EL (cell line): ENCODE measurements at places on chromosomes 13 and 19.

DNA sequence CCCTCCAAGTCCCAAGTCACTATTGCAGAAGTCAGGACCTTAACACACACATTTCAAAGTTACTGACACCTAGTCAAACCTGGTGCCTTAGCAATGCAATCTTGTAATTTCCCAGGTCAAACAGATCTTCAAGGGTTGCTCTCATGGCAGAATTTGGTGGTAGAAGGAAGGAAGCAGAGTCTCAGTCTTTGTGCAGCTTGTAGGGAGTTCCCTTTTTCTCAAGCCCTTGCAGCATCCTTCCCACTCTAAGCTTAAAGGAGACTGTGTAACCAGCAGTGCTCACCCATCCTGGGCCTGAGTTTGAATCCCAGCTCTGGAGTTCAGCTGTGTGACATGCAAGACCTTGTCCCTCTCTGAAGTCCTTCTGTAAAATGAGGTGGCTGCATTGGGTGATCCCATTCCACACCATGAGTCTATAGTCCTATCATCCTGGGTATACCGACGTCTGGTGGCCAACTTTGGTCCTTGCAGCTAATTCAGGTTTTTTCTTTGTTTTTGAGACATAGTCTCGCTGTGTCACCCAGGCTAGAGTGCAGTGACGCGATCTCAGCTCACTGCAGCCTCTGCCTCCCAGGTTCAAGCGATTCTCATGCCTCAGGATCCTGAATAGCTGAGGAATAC is 9.8 kb downstream of the SIGLEC10 start:
- peak; percentile 37 for DNase-seq

GRCh38 chr19:54433697-54434096 is 15.3 kb upstream of the LENG8 start:
- DNase-seq = no peak

- no peak for DNase-seq
Measured at GRCh38 chr19:29311191-29311790, 98.3 kb upstream of the UQCRFS1 start.

DNA sequence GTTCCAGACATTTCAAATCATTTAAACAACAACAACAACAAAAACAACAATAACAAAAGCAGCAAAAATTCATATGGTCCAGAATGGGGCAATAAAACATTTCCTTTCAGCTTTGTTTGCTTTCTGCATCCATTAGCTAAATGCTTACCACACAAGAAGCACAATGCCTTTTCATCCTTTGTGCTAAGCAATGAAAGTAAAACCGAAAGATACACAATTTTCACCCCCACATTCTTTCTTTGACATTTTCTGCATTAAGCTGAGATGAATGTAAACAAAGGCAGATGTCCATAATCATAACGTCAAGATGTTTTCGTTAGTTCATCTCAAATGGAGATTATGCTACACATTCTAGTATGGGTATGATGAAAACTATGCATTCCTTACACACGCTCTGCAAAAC is 568.5 kb downstream of the SLITRK6 start:
- no peak for DNase-seq

- no peak for DNase-seq
Measured at GRCh38 chr19:38635483-38636399, 11.7 kb upstream of the ACTN4 start.

DNA sequence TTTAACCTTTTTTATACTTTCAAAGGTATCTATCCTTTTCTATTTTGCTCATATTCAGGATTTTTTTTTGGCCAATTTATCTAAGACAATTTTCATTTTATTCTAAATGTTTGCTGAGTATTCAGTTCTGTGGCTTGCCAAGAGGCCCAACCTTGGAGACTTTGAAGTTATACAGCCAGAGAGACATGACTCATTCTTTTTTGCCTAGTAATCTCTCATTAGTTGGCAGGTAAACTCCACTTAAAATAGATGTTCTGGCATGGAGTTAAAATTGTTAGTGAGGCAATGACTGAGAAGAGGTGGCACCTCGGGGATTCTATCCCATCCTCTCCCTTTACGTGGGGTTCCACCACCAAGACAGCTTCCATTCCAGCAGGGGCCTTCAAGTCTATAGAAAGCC is 213.8 kb downstream of the KCTD12 start:
- no peak for DNase-seq

DNA sequence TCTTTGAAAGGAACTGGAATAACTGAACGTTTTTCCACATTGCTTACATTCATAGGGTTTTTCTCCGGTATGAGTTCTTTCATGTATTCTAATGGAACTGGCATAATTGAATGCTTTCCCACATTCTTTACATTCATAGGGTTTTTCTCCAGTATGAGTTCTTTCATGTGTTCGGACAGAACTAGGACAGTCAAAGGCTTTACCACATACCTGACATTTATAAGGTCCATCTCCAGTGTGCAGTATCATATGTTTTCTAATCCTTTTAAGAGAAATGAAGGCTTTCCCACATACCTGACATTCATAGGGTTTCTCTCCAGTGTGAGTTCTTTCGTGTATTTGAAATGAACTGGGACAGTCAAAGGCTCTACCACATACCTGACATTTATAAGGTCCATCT is 24.7 kb downstream of the ZNF564 start:
- no peak for DNase-seq

- no peak for DNase-seq
Measured at GRCh38 chr13:40629678-40630384, 36.6 kb downstream of the FOXO1 start.

DNA sequence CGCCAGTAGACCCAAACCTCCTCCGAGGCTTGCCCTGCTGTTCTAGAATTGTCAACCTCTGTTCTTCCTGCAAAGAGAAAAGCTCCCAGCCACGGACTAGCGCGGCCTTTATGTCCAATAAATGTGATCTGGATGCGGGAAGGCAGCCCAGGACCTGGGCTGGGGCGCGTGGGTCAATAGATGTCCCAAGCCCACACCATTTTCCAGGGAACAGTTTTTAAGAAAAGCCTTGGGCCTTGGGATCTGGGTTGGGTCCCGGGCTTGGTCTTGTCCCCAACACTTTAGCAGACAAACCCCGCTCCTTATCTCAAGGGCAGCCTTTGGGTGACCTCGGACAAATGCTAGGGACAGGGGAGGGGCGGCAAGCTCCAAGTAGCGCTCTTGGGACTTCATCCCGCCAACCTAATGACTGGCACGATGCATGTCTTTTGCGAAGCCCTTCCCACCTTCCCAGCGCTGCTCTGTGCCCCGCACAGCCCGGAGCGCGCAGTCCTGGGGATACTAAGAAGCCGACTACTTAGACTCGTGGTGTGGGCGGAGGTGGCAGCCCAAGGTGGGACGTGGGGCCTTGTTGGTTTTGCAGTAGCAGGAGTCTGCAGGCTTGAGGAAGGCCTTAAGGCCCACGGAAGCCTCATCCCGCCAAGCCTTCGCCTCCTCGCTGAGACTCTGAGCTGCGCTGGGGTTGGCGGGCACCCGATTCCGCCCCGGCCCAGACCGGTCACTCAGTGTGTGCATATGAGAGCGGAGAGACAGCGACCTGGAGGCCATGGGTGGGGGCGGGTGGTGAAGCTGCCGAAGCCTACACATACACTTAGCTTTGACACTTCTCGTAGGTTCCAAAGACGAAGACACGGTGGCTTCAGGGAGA is 10.8 kb downstream of the SOX21 start:
- no peak for DNase-seq

DNA sequence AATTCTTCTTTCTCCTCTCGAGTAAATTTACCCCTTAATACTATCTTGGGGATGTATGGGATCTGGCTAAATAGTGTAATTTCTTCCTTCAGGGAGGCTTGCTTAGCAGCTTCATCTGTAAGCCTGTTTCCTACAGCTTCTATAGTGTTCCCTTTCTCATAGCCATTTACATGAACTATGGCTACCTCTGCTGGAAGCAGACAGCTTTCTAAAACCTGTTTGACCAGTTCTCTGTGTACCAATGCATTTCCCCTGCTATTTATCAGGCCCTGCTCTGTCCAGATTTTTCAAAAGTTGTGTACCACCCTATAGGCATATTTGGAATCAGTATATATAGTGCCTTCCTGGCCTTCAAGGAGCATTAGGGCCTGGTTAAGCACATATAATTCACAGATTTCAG is 113.6 kb upstream of the PCDH9 start:
- no peak for DNase-seq

DNA sequence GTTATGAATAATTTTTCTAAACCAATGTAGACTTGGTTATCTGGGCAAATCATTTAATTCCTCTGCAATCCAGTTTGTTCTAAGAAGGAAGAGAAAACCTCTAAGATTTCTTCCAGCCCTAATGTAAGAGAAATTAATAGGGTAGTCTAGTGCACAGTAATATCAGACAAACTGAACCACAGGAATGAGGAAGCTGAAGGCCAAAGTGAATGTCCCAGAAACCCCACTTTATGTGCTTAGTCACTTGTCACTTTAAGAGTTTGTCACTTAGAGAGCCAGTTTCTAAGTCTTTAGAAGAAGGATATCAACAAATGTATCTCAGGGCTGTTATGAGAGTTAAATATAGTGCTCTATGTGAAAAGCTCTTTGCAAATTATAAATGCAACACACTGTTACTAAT is 750.6 kb downstream of the DIAPH3 start:
- peak; percentile 3 for DNase-seq

DNA sequence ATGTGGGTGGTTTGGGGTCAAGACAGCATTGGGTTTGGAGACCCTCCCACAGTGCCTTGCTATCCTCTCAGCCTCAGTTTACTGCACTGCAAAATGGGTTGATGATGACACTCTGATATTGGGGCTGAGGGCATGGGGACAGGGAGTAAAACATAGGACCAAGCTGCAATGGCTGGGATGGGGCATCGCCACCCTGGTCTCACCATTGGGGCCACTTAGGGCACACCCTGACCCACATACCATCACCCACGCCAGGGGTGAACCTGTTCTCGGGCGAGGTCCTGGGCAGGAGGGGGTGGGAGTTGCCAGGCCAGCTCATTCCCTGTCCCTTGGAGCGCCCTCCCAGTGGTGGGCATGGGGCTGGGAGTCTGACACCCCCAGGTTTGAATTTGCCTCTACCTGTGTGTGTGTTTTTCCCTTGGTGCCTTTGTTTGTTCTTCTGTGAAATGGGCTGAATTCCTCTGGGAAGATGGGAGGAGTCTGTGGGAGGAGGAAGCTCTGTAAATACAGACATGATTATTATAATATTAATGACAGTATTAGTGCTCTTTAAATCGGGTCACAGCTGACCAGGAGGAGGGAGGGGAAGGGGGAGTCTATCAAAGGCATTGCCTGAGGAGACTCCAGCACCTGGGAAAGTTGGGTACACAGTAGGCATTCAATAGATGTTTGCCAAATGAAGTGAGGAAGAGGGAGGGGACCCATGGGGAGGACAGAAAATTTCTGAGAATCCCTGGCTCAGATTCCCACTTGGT is 2.2 kb upstream of the FCHO1 start:
- no peak for DNase-seq

DNA sequence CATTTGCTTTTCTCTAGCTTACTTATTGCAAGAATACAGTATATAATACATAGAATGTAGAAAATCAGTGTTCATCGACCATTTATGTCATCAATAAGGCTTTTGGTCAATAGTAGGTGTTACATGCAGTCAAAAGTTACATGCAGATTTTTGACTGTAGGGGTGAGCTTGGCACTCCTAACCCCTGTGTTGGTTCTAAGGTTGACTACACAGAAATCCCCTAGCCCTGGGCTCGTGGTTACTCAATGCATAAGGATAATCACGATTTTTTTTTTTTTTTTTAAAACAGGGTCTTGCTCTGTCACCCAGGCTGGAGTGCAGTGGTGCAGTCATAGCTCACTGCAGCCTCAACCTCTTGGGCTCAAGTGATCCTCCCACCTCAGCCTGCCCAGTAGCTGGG is 4.0 kb upstream of the NWD1 start:
- no peak for DNase-seq
